ENCODE measurements at places on chromosomes 7 and 10.

DNA sequence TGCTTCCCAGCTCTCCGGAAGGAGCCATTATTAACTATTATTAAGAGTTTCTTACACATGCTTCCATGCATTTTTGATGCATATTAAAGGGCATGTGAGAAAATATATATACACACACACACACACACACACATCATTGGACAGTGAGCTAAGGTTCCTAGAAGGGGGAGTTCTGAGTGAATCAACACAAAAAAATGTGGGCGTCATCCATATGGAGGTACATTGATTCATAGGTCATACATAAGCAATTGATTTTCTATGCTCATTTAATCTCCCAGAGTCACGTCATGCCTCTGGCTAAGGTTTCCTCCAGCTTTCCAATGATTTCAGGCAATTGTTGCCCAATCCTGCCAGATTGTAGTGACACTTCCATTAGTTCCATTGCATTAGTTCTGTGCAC is 269.4 kb downstream of the DNAJB9 start:
- no peak for DNase-seq

- no peak for DNase-seq
Measured at GRCh38 chr10:47030191-47030703, 119.0 kb downstream of the PTPN20 start.

DNA sequence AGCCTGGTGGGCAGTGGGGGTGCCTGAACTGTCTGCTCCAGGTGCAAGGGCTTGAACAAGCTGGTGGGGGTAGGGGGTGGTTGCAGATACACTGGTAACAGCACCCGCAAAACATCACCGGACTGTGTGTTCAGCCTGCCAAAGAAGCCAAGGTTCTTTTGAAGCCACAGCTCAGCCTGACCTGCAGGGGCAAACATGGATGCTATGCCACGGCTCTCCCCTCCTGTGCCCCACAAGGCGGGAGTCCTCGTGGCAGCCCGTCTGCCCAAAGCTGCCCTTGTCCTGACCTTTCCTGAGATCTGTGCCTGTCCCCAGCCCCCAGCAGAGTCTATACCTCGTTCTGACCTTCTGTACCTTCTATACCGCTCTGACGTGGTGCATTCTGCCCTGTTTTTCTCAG is 285.7 kb downstream of the GLRX3 start:
- no peak for DNase-seq

- no peak for DNase-seq
Measured at GRCh38 chr7:99834382-99834781, 6.6 kb downstream of the CYP3A43 start.

DNA sequence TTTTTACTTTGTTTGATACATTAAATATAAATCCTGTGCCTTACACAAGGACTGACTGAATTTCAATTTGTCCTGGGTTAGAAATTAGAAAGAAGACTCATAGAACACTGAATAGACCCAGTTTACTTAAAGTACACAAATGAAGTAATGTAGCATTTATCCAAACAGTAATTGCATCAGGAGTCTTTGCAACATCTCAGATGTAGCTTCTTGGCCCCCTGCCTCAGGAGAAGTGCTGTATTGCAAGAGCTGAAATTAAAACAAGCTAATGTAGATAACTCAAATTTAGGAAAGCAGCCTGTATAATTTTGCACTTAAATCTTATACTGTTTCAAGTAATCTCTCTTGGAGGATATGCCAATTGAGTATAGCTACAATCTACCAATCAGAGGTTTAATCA is 54.3 kb upstream of the KCND2 start:
- DNase-seq, result no peak

- no peak for DNase-seq
Measured at GRCh38 chr10:11411926-11412545, 199.4 kb downstream of the USP6NL start.

- no peak for DNase-seq
Measured at GRCh38 chr10:69142983-69143382, 19.0 kb downstream of the VPS26A start.

GRCh38 chr7:132206594-132206993 is 369.7 kb downstream of the PLXNA4 start:
- no peak for DNase-seq

- no peak for DNase-seq
Measured at GRCh38 chr7:92639966-92640365, 49.8 kb upstream of the FAM133B start.

- no peak for DNase-seq
Measured at GRCh38 chr7:49926720-49927119, 153.3 kb downstream of the VWC2 start.

- DNase-seq, result no peak
Measured at GRCh38 chr10:105247831-105248499, 606.9 kb downstream of the SORCS3 start.

DNA sequence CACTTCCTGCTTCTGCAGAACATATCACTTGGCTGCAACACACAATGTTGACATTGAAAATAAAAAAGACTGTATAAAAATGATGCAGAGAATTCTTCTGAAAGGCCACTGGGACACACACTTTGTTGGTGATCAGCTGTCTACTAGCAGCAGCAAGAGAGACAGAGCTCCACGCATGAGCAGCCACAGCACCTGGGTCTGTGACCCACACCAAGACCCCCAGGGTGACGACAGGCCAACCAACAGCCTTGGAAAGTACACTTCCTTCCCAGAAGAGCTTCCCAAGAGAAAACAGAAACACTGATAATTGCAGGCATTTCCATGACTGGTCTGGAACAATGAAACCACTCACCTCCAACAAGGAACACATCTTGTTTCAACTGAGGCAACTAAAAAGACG is 239.0 kb downstream of the DIP2C start:
- no peak for DNase-seq

DNA sequence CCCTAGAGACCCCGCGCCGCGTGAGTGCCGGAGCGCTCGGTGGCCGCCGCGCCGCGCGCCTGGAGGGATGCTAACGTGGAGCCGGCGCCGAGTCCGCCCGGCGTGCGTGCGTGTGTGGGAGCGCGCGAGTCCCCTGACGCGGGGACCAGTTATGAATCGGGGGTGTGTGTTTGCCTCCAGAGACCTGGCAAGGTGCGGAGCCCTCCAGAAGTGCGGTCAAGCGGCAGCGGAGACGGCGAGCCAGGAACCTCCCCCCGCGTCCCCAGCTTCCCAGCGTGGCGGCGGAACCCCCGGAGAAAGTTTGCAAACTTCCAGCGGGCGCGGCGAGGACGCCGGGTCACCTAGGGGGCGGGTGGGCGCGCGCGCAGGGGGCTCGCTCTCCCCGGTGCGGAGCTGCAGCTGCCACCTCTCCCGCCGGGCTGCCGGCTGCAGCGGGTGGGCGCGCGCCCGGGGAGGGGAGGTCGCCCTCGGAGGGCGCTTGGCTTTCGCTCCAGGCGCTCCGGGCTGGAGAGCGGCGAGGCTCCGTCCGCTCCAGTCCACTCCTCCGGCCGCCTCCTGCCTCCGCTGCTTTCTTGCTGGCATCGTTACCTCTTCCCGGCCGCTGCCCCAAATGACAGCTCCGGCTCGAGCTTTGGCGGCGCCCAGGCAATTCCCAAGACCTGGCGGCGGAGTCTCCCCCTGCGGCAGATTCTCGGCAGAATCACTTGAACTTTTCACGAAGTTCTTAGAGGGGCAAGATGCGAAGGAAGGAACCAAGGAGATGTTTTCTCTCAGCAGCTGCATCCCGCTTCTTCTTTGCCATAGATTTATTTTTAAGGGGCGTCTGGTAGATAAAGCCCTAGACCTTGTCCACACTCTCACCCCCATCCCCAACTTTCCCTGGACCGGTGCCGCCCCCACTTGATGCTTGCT is 2.3 kb upstream of the CREB5 start:
- no peak for DNase-seq

DNA sequence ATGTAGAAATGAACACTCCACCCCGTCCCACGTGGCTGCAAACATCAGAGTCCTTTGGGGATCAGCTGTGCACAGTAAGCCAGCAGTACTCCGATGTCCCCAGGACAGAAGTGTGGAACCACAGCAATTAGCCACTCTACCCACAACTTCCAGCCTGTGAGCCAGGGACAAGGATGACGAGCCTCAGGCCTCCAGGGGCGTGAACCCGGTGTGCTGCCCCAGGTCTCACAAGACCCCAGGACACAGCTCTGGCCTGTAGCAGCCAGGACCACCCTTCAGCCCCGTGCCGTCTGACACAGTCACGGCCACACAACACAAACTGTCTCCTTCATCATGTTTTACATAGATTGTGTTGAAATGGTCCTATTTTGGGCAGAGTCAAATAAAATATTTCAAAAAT is 113.0 kb upstream of the DIP2C start:
- no peak for DNase-seq

DNA sequence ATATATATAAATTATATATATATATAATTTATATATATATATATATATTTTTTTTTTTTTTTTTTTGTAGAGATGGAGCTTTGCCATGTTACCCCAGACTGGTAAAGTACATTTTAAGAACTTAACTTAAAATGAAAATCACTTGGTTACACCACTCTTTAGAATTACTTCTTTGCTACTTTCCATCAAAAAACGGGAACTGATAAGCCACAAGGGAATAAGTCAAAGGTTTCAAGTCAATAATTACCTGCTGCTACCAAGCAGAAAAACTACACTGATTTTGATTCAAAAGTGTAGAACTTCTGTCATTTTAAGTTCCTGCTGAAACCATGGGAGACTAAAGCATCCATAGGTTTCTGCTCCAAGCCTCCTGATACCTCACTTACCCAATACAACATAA is 12.2 kb downstream of the PPA1 start:
- DNase-seq, result no peak

DNA sequence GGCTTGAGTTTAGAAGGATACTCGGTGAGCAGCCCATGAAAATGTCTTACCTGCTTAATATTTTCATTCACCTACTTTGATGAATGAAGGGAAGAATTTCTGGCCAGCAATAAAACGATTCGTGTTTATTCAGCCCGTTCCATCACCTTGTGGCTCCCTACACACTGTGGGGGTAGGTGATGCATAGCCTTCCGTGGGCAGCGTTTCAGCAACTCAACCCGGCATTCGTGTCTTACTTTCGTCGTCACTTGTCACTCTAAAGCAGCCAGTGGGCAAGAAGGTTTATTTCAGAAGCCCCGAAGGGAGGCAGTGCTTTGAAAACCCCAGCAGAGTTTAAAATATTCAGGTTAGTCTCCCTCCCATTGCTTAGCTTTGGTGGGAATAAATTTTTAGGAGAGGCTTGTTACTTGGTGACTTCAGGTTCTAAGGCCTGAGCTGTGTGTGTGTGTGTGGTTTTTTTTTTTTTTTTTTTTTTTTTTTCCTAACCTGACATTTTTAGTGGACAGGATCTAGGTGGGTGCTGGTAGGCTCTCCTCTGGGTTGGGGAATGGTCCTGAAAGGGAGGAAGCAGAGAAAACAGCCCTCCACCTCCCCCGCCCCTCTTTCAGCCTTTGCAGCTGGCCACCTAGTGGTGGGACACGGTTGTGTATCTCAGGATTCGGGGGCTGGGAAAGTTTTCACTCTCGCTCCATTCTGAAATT is 1.8 kb downstream of the GRK5 start:
- DNase-seq, result peak; percentile 41

Data from stimulated activated CD8-positive, alpha-beta memory T cell treated with anti-CD3 and anti-CD28 coated beads, Interleukin-4, amount 100 ng/mL, for 24 hours (primary cell).